ENCODE measurements at places on chromosomes 3 and 15. TPM values are rescaled to one million over a fixed set of nuclear protein-coding genes. Genes with fewer than 3 reads are reported as not detected.

- DNase-seq = no peak
- no peak overlapping the region for H3K27ac ChIP-seq
- peaks cover 11% of the 10 kb centered on the region for H3K4me1 ChIP-seq
- no peaks in the 10 kb centered on the region for H3K27me3 ChIP-seq
- no peaks in the 10 kb centered on the region for H3K36me3 ChIP-seq
These were observed 101.4 kb upstream of the SOX2 start for GRCh38 chr3:181610083-181610972.

DNA sequence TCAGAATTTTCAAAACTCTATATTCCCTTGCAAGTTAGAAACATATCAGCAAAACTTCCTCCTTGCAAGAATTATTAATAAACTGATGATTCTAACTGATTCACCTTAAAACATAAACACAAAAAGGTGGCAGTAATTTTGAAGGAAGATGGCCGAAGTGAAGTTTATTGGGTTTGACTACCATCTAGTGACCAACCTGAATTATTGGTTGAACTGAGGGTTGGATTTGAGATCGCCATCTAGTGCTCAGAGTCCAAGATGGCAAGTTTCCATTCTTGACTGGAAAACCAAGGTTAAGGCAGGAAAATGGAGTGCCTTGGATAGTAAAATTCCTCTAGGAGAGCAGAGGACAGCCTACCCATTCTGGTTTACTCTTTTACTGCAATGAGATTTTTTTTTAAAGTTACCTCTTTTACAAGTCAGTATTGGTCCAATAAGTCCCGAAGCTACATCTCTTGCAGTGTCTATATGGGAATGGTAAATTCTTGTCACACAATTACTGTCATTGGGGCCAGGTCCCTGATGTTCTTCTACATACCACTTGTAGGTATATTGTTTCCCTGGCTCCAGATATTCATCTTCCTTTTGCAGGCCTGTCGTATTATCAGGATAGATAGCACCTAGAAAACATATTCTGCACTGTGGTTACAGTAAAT lies 51.6 kb upstream of the CP start:
- DNase-seq = no peak
- no peak overlapping the region for H3K4me3 ChIP-seq
- H3K27ac ChIP-seq = no peak overlapping the region
- no peaks in the 10 kb centered on the region for H3K27me3 ChIP-seq
- H3K36me3 ChIP-seq = no peaks in the 10 kb centered on the region
- H3K4me1 ChIP-seq = peaks cover 5% of the 10 kb centered on the region

GRCh38 chr3:56557831-56558170 lies 826 bp downstream of the CCDC66 start:
- peak overlapping the region; percentile 82 for H3K4me3 ChIP-seq
- peaks cover 10% of the 10 kb centered on the region for H3K4me1 ChIP-seq
- no peak for DNase-seq
- no peaks in the 10 kb centered on the region for H3K27me3 ChIP-seq
- peak overlapping the region; percentile 82 for H3K27ac ChIP-seq
- H3K36me3 ChIP-seq = peaks cover 18% of the 10 kb centered on the region

DNA sequence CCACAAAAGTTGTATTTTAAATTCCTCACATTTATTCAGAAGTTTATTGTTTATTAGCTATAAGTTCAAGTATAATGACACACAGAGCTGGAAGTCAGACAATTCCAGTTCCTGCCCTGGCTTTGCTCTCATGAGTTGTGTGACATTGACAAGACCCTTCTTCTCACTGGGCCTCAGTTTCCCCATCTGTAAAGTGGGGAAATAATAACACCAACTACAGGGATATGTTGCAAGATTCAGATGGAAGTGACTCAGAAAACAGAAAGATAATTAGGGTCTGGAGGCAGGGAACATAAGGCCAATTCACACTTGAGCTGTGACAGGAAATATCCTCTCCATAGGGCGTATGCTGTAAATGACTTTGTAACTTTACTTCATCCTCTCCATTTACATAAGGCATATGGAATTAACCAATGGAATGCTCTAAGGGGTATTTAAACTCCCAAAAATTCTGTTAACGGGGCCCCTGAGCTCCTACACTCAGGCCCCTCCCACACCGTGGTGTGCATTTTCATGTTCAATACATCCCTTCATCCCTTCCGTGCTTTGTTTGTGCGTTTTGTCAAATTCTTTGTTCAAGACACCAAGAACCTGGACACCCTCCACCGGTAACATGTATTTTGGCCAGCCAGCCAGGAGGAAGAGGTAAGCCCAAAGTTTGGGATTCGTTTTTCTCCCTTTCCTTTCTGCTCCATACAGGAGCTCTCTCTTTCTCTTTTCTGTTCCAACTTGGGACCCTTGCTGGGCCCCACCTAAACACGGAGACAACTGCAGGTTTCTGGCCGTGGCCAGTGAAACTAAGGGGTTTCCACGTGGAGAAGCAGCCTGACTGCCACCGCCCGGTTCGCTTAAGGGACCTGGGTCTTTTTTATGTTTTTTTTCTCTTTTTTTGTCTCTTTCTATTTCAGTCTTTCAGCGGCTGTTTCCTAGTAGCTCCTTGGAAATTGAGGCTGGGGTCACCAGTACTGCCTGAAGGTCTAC lies 16.9 kb downstream of the CYP11A1 start:
- no peaks in the 10 kb centered on the region for H3K36me3 ChIP-seq
- H3K27ac ChIP-seq = no peak overlapping the region
- DNase-seq = no peak
- no peak overlapping the region for H3K4me3 ChIP-seq
- H3K27me3 ChIP-seq = no peaks in the 10 kb centered on the region

GRCh38 chr3:183613366-183614285 lies 21.8 kb upstream of the KLHL24 start:
- H3K36me3 ChIP-seq = no peaks in the 10 kb centered on the region
- H3K4me1 ChIP-seq = peaks cover 3% of the 10 kb centered on the region
- H3K4me3 ChIP-seq = no peak overlapping the region
- no peak overlapping the region for H3K27ac ChIP-seq
- no peaks in the 10 kb centered on the region for H3K27me3 ChIP-seq

GRCh38 chr15:98763179-98763578 lies 114.8 kb downstream of the IGF1R start:
- DNase-seq = no peak
- H3K4me1 ChIP-seq = peaks cover 12% of the 10 kb centered on the region
- H3K27me3 ChIP-seq = no peaks in the 10 kb centered on the region
- H3K36me3 ChIP-seq = no peaks in the 10 kb centered on the region
- H3K4me3 ChIP-seq = no peak overlapping the region
- no peak overlapping the region for H3K27ac ChIP-seq

- no peaks in the 10 kb centered on the region for H3K36me3 ChIP-seq
- no peak overlapping the region for H3K27ac ChIP-seq
- DNase-seq = no peak
- H3K4me1 ChIP-seq = no peaks in the 10 kb centered on the region
- no peak overlapping the region for H3K4me3 ChIP-seq
- H3K27me3 ChIP-seq = peaks cover 41% of the 10 kb centered on the region
These were observed 928 bp downstream of the ANKRD34C start for GRCh38 chr15:79283252-79284048.

DNA sequence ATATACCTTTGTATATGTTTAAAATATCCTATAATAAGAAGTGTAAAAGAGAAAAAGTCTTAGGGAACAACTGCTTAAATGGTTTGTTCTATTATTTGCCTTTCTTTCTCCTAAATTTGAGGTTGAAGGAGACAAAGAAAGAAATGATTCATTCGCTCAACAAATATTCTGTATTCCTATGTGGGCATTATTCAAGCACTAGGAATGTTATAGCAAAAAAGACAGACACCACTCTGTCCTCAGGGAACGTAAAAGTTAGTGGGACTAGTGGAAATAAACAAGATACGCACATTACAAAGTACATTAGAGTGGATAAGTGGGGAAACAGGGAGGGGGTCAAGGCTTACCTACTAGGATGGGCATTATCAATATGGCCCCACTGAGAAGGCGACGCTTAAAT lies 332.2 kb downstream of the LPP start:
- H3K36me3 ChIP-seq = no peaks in the 10 kb centered on the region
- no peaks in the 10 kb centered on the region for H3K27me3 ChIP-seq

GRCh38 chr3:23669541-23670255 lies 136.1 kb upstream of the UBE2E1 start:
- peaks cover 8% of the 10 kb centered on the region for H3K4me1 ChIP-seq
- H3K27me3 ChIP-seq = no peaks in the 10 kb centered on the region
- H3K4me3 ChIP-seq = no peak overlapping the region

GRCh38 chr3:8205881-8206280 lies 295.7 kb upstream of the LMCD1 start:
- no peak overlapping the region for H3K4me3 ChIP-seq
- H3K27me3 ChIP-seq = no peaks in the 10 kb centered on the region
- no peaks in the 10 kb centered on the region for H3K4me1 ChIP-seq
- H3K27ac ChIP-seq = no peak overlapping the region

DNA sequence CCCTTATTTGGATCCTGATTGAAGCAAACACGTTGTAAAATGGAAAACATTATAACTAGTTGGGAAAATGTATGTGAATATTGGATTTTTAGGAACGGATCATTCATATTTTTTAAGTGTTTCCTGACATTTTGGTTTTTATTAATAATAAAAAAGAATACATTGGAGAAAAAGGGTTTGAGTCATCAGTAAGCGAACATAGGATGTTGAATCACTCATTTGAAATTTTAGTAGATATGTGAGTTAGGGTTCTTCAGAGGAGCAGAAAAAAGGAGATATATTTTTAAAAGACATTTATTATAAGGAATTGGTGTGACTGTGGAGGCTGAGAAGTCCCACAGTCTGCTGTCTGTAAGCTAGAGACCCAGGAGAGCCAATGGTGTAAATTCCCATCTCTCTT lies 258.5 kb downstream of the PTPRG start:
- H3K27ac ChIP-seq = no peak overlapping the region
- no peak for DNase-seq
- H3K4me3 ChIP-seq = no peak overlapping the region
- peaks cover 1% of the 10 kb centered on the region for H3K4me1 ChIP-seq
- H3K36me3 ChIP-seq = no peaks in the 10 kb centered on the region

GRCh38 chr3:63343674-63344073 lies 65.6 kb downstream of the SYNPR start:
- no peaks in the 10 kb centered on the region for H3K27me3 ChIP-seq
- no peak overlapping the region for H3K27ac ChIP-seq
- H3K36me3 ChIP-seq = no peaks in the 10 kb centered on the region
- H3K4me3 ChIP-seq = no peak overlapping the region
- DNase-seq = peak; percentile 19
- no peaks in the 10 kb centered on the region for H3K4me1 ChIP-seq

GRCh38 chr15:69843900-69844304 lies 253.8 kb downstream of the TLE3 start:
- H3K27me3 ChIP-seq = no peaks in the 10 kb centered on the region
- H3K4me3 ChIP-seq = no peak overlapping the region
- DNase-seq = no peak
- no peaks in the 10 kb centered on the region for H3K4me1 ChIP-seq
- H3K36me3 ChIP-seq = no peaks in the 10 kb centered on the region

DNA sequence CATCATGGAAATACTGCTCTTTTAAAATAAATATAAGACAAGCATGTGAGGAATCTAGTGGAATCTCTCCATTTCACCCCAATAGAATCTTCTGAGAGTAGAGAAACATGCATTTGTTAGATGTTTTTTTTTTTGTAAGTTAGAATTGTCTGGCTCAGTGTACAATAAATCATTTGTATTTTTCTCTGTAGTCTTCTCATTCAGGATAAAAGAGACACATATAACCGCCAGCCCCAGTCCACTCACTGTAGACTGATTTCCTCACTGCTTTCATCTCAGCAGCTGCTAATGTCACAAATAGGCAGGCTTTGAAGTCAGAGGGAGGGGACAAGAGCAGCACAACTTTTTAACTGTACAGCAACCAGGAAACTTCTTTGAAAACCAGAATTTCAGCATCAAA lies 140.2 kb upstream of the RBMS3 start:
- peaks cover 20% of the 10 kb centered on the region for H3K4me1 ChIP-seq
- no peaks in the 10 kb centered on the region for H3K36me3 ChIP-seq
- DNase-seq = no peak
- H3K27me3 ChIP-seq = no peaks in the 10 kb centered on the region
- H3K27ac ChIP-seq = no peak overlapping the region

DNA sequence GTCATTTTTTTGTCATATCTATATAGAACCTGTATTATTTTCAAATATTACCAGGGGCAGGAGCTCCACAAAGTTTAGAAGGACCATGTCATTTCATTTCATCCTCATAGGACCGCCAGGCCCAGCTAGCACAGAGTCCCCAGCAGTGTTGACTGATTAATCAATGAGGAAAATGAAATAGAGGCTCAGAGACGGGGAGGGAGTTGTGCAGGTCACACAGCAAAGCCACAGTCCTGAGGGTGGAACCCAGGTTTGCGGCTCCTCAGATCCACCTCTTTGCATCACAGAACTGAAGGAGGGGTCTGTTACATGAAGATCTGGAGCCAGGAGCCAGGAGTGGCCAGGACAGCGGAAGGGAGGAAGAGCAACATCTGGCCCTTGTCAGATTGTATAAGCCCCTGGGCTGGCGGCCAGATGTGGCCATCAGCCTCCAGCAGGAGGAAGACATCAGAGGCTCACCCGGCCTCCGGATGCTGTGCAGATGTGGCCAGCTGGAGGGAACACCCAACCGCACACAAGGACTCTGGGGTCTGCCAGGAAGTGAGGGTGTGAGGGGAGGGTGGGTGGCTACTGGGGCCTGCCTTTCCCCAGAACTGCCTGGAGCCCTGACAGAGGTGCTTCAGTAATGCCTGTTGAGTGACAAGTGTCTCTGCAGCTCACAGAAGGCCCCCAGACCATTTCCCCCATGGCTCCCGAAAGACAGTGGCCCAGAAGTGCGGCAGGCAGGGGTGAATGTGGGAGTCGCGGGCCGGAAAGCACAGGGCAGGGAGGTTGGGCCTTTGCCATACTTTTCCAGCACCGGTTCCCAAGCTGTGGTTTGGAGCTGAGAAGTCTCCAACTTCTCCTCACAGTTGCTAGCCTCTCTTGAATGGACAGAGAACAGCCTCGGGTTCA lies 21.3 kb downstream of the EFCC1 start:
- H3K27ac ChIP-seq = peak overlapping the region; percentile 60
- H3K4me1 ChIP-seq = peaks cover 24% of the 10 kb centered on the region
- no peak overlapping the region for H3K4me3 ChIP-seq
- no peaks in the 10 kb centered on the region for H3K36me3 ChIP-seq

GRCh38 chr15:94736236-94736635 lies 504.9 kb downstream of the MCTP2 start:
- H3K27me3 ChIP-seq = no peaks in the 10 kb centered on the region
- no peaks in the 10 kb centered on the region for H3K4me1 ChIP-seq
- no peak overlapping the region for H3K27ac ChIP-seq
- H3K36me3 ChIP-seq = no peaks in the 10 kb centered on the region
- no peak for DNase-seq
- H3K4me3 ChIP-seq = no peak overlapping the region

DNA sequence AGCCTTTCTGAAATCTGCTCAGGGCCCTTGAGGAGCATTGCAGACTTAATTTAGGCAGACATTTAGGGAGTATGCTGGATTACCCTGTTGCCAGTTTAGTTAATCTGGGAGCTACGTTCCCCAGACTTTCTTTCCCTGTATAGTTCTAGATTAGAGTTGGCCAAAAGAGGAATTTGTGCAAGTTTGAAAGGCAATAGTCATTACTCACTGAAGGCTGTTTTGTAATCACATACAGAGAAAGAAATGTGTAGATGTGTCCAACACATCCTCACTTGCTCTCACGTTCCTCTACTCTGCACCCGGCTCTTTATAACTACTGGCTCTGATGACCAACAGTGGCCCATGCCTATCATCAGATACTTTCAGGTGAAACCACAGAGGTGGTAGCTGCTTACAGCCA lies 24.2 kb downstream of the MASP1 start:
- H3K27ac ChIP-seq = no peak overlapping the region
- H3K4me3 ChIP-seq = no peak overlapping the region
- DNase-seq = no peak
- H3K27me3 ChIP-seq = no peaks in the 10 kb centered on the region
- H3K36me3 ChIP-seq = no peaks in the 10 kb centered on the region
- peaks cover 28% of the 10 kb centered on the region for H3K4me1 ChIP-seq

Gene AADACL2
- total RNA-seq = not detected

Gene CD200R1
- 0.29 TPM for total RNA-seq

Gene PPP1R14D
- not detected for total RNA-seq

Gene CELSR3
- total RNA-seq = 0.25 TPM
